ENCODE measurements at places on chromosomes 7 and 10.

GRCh38 chr10:70715853-70716795 lies 43.8 kb downstream of the ADAMTS14 start:
- DNase-seq = peak; percentile 57

DNA sequence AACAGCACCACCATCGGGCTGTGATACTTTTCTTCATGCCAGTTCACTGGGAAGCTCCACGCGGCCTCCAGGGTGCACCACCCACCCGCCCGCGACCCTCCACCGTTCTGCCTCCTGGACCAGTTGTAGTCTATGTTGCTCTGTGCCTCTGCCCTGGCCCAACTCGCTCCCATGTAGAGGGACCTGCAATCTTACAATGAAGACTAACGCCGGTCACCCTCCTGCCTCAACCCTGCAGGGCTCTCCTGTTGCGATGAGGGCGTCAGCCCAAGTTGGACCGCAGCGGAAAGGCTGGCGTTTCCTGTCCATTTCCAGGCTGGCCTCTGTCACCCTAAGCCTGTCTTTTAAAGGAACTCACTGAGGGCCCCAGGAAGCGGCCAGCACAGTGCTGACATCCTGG lies 34.9 kb downstream of the IL15RA start:
- DNase-seq = no peak

- no peak for DNase-seq
Observed at GRCh38 chr7:19401461-19401860, 256.2 kb upstream of the FERD3L start.

GRCh38 chr10:23173214-23174073 lies 18.7 kb upstream of the PTF1A start:
- DNase-seq = peak; percentile 59

DNA sequence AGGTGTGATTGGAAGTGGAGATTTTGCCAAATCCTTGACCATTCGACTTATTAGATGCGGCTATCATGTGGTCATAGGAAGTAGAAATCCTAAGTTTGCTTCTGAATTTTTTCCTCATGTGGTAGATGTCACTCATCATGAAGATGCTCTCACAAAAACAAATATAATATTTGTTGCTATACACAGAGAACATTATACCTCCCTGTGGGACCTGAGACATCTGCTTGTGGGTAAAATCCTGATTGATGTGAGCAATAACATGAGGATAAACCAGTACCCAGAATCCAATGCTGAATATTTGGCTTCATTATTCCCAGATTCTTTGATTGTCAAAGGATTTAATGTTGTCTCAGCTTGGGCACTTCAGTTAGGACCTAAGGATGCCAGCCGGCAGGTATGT lies 13.6 kb downstream of the STEAP2 start:
- no peak for DNase-seq

DNA sequence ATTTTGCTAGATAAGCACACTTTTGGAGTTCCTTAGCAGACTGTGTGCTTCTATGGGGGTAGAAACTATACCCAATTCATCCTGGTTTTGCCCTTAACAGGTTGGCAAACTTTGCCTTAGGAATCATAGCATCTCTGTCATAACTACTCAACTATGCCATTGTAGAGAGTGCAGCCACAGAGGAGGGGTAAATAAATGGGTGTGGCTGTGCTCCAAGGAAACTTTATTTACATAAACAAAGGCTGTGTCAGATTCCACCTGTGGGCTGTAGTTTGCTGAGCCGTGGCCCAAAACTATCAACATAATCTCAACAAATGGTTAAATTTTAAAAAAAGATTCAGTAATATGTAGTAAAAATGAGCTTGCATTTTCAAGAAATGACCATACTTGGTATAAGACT lies 51.6 kb upstream of the LAMB1 start:
- DNase-seq = no peak

DNA sequence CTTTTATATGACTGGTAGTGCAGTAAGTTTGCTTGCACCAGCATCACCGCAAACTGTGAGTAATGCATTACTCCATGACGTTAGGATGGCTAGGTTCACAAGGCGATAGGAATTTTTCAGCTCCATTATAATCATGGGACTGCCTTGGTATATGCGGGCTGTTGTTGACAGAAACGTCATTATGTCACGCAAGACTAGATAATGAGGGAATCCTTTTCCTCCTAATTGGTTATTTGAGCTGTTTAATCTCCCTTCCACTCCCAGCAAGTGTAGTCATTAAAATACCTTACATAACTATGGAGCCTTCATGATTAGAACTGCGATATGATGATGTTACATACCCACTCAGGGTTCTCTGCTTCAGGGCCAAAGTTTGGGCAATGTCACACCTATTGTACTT lies 17.3 kb downstream of the KLLN start:
- DNase-seq = no peak

DNA sequence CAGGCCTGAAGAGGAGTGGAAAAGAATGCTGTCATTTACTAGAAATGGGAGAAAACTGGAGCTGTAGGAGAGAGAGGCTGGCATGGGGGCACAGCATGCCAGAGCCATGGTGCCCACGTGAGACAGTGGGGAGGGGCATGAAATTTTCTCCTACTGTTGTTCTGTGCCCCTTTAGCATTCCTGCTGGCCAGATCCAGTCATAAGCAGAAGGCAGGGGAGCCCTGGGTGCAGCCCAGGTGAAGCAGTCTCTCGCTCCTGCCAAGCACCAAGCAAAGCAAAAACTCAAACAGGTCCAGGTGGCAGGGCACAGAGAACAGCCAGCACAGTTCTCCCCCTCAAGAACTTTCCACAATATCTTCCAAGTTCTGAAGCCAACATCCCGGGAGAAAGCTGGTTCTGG lies 383.2 kb downstream of the TCERG1L start:
- no peak for DNase-seq

- DNase-seq = peak; percentile 76
Observed at GRCh38 chr7:23964715-23965114, 254.7 kb downstream of the STK31 start.
